Sigmoid colon (tissue), 7 donors: ENCODE measurements at places on chromosomes 2 and 18. TPM values are rescaled to one million over a fixed set of nuclear protein-coding genes. Genes with fewer than 3 reads are reported as not detected.

CCBE1 gene
- 61.1 TPM for total RNA-seq

C2orf66 gene
- total RNA-seq = not detected

PHOSPHO2 gene
- total RNA-seq = 5.8 TPM

VSNL1 gene
- 0.36 TPM for total RNA-seq

PAIP2B gene
- total RNA-seq = 12.2 TPM

DNA sequence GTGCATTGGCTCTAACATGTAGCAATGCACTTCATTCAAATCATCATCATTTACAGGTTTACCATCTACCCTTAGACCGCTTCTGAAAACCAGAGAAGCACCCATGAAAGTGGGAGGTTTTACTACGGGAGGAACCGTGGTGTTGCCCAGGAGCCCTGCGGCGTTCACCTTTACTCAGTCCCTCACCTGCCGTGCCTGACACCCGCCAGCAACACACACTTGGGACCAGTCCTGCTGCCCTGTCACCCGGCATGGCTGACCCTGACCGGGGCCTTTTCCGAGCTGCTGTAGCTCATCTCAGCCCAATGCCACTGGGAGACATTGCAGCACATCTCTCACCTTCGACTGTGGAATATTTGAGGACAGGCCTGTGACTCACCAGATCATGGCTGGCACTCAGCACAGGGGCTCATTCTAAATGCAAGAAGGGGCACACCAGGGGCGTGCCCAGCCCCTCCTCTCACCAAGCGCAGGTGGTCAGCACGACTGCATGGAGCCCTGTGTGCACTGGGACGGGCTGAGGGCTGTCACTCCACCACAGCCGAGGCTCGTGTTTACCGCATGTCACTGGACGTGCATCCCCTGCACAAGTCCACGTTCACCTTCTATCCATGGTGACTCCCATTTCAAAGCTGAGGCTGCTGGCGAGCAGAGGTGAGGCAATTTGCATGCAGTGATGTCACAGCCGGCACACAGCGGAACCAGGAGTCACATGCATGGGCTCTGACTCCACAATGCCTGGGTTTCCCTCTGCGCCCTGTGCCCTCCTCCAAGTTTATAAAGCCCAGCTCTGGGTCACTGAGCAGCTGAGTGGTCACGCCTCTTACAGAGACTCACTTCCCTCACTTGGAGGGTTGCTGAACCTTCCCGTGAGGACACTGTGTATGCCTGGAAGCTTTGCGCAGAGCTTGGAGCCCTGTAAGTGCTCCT is 76.7 kb upstream of the SNTG2 start:
- no peak for DNase-seq

GRCh38 chr18:72155327-72155726 is 388.8 kb downstream of the CBLN2 start:
- DNase-seq = no peak

DNA sequence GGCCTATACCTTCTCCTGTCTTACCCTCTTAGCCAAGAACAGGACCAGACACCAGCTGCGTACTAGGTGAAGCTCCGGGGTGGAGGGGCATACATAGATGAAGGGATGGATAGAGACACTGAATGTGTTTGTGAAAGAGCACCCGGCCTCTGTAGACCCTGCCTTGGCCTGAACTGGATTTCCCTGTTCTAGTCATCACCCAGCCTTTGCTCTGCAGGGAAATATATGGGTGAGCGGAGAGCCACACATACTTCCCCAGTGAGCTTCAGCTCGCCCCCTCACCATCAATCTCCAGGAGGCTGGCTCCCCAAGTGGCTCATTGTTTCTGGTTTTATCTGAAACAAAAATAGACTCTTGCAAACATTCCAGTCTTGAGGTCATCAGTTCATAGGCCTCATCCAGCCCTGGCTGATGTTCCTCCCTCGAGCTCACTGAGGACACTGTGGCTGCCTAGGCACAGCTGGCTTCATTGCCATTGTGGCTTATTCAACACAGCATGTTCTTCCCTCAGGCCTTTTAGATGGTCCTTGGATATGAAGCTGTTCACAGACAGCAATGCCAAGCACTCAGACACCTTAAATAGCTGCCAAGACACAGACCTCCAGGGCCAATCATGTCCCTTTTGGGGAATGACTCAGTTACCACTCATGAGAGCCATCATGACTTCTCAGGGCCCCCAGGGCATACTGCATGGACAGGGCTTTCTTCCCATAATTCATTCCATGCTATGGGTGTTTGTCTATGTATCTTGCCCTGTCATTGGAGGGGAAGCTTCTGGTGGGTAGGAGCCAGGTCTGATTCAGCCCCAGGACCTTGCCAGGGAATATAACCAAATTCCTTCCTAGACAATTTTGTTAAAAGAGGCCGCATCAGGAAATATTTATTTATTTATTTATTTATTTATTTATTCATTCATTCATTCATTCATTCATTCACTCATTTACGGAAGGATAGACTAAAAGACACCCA is 82.4 kb downstream of the TTC32 start:
- no peak for DNase-seq

DNA sequence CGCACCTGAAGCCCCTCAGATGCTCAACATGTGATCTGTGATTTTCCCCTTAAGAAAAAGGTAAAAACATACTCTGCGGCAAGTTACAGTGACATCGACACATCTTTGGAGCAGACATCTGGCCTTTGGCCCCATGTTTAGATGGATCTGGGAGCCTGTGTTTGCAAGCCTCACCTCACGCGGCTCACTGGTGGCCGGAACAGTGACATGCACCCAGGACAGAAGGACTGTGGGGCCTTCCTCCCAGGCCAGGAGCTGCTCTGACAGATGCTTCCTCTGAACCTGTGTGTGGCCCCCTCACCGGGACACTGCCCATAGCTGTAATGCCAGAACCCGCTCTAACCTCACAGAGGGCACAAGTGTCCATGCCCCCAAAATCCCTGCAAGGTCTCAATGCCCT is 13.1 kb downstream of the PASK start:
- peak; percentile 32 for DNase-seq

GRCh38 chr2:241635756-241636155 is 1.2 kb downstream of the THAP4 start:
- no peak for DNase-seq

DNA sequence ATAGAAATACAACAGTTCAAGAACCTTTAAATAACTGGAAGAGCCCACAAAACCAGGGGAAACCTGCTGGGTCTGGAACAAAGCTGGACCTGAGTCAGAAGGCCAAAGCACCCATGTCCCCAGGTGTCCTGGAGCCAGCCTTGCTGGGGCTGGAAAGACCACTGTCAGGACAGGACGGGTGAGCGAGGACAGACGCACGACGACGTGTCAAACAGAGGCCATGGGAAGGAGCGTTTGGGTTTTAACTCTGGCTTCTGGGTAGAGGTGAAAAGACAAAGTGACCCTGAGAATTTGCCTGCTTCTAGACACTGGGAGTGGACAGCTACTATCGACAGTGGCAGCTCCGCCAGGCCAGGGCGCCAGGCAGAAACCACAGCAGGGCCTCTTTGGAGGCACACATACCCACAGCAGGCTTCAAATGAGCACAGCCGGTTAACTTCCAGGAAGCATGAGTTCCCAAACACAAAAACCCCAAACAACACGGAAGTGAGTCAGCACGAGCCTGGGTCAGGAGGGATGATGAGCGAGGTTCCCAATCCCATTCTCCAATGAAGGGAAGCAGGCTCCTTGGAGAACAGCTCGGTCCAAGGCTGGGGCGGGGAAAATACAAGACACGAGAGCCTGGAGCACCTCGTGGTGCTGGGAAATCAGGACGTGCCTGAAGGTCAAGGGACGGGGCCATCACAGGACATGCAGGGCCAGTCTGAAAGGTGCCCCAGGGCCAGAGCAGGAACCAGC is 208.0 kb downstream of the TWIST2 start:
- DNase-seq = peak; percentile 39
